Progenitor cell of endocrine pancreas (in vitro differentiated cells): ENCODE measurements at places on chromosomes 2 and 18.

DNA sequence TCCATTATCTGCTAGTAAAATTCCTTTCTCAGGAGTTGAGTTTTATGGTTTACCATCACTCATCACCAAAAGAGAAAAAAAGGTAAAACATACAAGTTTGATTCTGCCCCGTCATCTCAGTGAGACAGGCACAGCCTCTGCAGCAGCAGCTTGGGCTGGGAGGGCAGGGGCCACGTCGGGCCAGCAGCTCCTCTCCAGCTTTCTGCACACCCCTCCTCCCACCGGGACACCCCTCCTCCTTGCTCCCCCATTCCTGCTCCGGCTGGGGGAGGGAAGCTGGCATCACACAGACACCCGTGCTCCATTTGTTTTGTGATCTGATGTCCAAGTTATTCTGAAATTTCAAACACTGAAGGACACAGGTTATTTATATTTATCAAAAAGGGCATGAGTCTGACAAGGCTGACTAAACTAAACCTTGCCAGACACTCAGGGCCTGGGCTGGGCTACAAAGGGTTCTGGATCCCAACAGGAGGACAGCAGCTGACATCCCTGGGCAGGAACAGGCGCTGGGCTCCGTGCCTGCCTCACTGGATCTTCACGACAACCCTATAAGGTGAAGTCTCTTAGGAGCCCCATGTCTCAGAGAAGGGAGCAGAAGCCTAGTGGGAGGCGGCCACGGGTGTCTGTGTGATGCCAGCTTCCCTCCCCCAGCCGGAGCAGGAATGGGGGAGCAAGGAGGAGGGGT lies 71.4 kb downstream of the HDAC4 start:
- DNase-seq: no peak

DNA sequence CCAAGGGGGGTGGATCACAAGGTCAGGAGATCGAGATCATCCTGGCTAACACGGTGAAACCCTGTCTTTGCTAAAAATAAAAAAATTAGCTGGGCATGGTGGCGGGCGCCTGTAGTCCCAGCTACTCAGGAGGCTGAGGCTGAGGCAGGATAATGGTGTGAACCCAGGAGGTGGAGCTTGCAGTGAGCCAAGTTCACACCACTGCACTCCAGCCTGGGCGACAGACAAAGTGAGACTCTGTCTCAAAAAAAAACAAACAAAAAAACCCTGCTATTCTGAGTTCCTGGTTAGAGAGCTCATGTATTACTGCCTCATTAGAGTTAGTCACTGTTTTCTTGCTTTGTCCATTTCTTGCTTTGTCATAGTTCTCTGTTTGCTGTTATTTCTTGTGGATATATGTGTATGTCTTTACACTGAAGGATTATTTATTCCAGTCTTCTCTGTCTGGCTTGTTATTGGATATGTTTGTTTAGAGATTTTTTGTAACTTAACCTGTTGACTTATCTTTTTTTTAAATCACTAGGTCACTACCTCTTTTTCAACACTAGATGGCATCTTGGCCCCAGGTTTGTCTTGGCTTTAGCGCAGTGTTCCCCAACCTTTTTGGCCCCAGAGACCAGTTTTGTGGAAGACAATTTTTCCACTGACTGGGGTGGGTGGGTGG lies 17.0 kb downstream of the TTLL4 start:
- DNase-seq: no peak

DNA sequence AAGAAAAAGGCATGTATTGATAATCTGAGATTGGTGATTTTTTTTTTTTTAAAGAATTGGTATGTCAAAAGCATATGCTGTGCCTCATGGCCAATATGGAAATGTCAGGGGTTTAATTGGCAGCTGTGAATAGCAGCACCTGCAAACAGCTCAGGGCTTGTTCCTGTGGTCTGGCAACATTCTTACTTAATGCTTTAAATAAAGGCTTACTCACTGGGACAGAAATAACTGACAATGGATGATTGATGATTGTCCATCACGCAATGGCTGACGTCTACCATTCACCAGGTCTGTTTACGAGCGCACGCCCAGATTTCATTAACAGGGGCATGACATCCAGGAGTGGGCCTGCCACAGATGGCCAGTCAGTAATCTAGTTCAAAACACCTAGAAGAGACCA lies 66.7 kb downstream of the ETAA1 start:
- DNase-seq: no peak

- no peak for DNase-seq
Measured at GRCh38 chr2:72032481-72033041, 115.1 kb downstream of the CYP26B1 start.

- DNase-seq: no peak
Measured at GRCh38 chr18:48996901-48997463, 46.2 kb upstream of the SMAD7 start.

- DNase-seq: no peak
Measured at GRCh38 chr18:830315-830901, 18.4 kb upstream of the YES1 start.

DNA sequence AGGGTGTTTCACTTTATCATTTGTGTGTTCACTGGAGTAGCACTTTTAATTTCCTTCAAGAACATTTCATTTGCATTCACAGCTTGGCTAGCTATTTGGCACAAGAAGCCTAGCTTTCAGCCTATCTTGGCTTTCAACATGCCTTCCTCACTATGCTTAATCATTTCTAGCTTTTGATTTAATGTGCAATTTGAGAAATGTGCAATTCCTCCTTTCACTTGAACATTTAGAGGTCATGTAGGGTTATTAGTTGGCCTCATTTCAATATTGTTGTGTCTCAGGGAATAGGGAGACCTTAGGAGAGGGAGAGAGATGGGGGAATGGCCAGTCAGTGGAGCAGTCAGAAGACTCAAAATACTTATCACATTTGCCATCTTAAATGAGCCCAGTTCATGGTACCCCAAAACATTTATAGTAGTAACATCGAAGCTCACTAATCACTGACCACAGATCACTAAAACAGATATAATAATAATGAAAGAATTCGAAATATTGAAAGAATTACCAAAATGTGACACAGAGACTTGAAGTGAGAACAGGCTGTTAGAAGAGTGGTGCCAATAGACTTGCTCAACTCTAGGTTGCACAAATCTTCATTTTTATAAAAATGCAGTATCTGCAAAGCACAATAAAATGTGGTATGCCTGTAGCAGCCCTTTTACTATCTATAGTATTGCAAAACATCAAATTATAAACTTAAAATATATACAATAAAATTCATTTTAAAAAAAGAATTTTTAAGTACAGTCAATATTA lies 561.2 kb downstream of the METTL4 start:
- DNase-seq: no peak

- DNase-seq: no peak
Measured at GRCh38 chr18:49874238-49874637, 60.9 kb upstream of the ACAA2 start.

GRCh38 chr2:122433123-122433754 lies 677.8 kb downstream of the TSN start:
- DNase-seq: no peak

DNA sequence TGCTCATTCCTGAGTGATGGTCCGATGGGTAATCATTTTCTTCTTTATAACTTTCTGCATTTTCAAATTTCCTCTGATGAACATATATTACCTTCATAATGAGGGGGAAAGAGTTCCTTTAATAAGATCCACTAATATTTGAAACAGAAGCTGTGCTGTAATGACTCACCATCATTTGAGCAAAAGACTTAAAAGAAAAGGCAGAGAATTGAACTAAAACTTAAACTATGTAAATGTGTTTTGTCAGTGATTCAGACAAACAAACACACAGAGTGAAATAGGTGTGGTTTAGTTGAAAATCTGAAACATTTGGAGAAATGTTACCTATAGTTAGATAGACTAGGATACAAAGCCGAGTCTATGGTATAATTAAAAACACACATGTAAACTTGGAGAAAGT lies 209.6 kb downstream of the STK39 start:
- no peak for DNase-seq

DNA sequence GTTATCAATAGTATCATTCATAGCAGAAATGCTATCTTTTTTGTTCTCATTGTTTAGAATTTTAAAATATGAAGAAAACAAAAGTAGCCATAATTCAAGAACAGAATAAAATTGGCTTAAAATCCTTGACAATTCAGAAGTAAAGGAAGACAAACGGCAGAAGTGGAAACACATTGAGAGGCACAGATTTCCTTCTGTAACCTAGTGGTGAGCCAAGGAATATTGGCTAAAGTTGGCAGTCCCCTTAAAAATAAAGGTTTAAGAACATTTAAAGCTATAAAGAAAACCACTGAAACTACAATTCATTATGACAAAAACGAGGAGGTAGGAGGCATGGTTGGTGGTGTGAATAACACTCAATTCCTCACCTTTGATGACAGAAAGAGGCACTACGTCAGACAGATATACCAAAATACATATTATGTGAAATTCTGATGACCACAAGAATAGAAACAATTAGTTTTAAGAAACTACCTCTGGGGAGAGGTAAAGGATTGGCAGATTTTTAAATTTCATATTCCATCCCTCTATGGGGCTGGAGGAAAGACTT lies 42.3 kb downstream of the SFT2D3 start:
- no peak for DNase-seq

GRCh38 chr2:85801871-85802270 lies 48.1 kb downstream of the ATOH8 start:
- no peak for DNase-seq

- DNase-seq: no peak
Measured at GRCh38 chr2:95079199-95079683, 42.4 kb downstream of the MRPS5 start.

DNA sequence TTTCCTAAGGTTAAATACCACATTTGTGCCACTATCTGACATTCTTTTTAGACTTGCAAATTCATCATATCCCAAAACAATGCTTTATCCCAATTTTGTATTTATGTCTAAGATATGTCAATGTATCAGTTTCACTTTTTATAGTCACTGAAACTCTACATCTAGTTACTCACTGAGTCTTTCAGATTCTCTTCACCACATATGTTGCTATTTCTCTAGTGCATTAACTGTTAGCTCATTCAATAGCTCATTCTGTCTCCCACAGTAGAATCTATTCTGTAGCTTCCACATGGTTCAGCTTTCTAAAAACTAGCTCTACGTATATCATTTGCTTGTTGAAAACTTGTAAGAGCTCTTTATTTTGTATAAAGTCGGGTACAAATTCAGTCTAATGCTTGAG lies 1420.6 kb upstream of the NXPH2 start:
- DNase-seq: no peak

GRCh38 chr2:101737478-101738255 lies 40.2 kb downstream of the MAP4K4 start:
- no peak for DNase-seq

DNA sequence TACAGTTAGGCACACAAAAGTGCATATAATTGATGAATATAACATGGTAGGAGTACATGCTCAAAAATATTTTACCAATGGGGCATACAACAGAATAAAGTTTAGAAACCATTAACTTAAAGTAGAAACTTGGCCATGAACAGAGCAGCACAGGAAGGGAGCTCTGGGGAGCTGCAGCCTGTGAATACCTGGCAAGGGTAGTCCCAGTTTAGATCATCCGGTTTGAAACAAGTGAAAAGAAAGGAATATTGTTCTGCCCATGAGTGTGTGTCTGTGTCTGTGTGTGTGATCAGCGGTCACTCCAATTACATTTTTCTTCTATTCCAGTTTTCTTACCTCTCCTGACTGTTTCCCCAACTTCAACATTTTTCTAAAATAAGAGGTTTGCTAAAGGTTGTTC lies 233.0 kb downstream of the ALK start:
- no peak for DNase-seq

GRCh38 chr18:63140038-63140450 lies 179.5 kb downstream of the BCL2 start:
- no peak for DNase-seq

GRCh38 chr18:50127516-50128210 lies 67.3 kb downstream of the MYO5B start:
- no peak for DNase-seq

DNA sequence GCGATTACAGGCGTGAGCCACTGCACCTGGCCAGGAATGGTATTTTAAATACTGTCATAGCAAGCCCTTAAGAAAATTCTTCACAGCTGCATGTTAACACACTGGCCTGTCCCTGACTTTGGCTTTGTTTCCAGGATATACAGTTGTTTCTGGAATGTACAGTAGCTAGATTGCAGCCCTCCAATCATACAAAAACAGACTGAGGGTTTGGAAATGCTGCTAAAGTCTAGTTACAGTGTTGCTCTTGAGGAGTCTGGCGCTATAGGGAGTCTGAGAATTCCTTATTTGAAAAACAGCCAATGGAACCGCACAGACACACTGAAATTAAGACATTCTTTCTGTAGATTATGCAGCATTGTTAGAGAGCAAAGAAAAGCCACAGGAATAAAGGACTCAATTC lies 37.7 kb downstream of the STON1 start:
- DNase-seq: no peak

DNA sequence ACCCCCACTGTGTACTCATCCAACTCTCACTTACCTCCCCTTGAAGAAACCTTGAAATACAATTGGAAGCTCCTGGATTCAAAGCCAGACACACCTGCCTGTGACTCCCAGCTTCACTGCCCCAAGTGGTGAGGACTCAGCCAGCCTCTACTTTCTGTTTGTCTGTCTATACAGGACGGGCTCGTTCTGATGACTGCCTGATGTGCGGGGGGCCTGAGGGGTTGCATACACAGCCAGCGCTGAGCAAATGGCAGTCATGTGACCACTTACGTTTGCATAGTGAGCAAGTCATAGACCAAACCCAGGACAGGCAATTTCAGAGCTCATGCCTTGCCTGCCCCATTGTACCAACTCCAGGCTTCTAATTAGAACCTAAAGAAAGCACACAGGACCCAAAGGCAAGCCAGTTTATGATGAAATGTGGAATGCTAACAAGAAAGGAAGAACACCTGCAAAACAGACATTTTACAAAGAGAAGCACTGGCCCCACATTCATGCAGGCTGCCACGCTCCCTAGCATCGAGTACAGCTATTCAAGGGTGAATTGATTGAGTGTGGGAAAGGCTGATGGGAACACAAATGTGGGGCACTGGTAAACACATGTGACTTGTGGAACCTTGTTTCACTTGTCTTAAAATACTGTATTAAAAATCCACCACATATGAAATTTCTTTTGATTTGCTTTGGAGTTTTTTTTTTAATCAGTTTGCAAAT lies 137.8 kb downstream of the LNPK start:
- no peak for DNase-seq

DNA sequence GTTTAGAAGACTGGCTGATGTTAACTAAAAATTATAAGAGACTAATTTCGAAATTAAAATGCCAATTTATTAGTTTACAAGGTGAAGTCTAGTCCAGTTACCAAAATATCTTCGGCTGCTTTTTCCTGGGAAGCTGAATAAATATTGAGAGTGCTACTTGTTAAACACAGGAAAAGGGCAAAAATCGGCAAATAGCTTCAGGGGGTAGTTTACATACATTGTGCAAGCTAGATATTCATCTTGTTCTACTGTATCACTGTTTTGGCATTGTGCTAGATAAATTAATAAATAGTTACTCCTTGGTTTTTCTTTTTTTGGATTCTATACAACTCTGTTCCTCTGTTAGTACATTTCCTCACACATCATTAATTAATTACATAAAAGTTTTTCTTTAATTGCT lies 29.3 kb downstream of the NHEJ1 start:
- no peak for DNase-seq
